Activated CD4-positive, alpha-beta T cell treated with anti-CD3 and anti-CD28 coated beads, Interleukin-2, amount 50 U/mL, for 4 hours (primary cell): ENCODE measurements at places on chromosomes 7 and 10.
A peak's percentile ranks its signal among the peaks of the same experiment; 100 is the strongest.

DNA sequence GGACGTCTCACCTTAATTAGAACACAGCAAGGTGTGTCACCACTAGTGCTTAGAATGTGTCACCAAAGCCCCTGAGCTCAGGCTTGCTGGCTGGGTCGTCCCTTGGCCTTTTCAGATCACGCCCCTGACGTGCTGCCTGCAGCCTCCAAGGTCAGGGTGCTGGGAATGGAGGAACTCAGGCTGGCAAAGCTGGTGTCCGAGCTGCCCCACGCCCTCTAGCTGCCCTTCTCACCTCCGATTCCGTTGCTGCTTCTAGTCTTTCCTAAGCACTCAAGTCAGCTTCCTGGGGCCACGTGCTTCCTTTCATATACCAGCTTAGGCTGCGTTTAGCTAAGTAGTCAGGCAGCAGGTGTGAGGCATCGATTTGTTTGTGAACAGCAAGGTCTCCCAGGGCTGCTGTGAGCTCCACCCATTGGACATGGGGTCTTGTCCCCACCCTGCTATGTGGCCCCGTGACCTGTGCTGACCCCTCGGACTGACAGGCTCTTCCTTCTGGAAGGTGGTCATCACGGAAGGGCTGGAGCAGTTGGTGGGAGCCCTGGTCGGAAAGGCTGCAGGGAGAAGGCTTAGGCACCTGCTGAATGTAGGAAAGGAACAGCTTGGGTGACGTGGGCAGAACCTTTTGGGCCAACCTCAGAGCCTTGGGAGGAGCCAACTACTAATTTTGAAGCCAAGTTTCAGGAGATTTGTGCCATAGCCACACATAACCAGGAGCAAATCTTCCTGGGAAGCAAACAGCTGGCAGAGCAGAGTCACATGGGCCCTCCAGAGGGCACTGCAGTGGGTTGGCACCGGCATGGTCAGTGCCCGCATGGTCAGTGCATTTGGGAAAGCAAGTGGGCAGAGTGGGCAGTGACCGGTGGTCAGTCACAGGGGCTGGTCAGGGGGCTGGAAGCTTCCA, 28.8 kb downstream of the VIPR2 start:
- DNase-seq: no peak

DNA sequence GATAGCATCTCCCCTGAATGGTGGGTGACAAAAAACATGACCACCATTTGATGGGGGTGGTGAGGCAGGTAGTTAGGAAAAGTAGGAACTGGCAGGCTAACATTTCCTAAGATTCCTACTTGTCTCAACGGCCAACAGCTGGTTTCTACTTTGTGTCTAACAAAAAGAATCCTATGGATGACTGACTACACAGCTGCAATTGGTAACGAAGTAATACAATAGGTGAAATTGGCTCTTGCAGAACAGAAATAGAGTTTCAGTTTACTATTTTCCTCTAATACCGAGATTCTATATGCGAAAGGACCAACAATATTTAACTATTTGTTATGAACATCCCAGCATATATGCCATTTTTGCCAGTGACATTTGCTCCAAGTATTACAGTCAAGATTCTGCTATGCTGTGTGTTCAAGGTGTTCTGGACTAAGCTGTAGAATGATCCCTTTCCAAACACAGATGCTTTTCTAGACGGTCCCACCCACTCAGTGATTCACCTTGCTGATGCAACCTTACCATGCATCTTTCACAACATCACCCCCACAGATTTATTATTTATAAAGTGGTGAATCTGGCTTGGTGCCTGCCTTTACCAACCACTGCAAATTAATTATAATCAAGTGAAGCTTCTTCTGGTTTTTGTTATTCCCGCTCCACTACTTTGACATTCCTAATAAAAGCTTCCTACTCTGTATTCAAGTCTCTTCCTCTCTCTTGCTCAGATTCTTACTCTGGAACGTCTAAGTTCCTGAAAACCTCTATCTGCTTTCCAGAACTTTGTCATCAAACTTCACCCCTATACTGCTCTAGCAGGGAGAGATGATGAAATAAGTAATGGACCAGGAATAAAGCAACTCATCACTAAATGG, 16.8 kb downstream of the BBIP1 start:
- peak; percentile 49 for DNase-seq

GRCh38 chr7:148260599-148260998, 330.0 kb upstream of the C7orf33 start:
- DNase-seq: no peak

GRCh38 chr7:130266961-130267321, 278 bp downstream of the CPA2 start:
- DNase-seq: no peak

DNA sequence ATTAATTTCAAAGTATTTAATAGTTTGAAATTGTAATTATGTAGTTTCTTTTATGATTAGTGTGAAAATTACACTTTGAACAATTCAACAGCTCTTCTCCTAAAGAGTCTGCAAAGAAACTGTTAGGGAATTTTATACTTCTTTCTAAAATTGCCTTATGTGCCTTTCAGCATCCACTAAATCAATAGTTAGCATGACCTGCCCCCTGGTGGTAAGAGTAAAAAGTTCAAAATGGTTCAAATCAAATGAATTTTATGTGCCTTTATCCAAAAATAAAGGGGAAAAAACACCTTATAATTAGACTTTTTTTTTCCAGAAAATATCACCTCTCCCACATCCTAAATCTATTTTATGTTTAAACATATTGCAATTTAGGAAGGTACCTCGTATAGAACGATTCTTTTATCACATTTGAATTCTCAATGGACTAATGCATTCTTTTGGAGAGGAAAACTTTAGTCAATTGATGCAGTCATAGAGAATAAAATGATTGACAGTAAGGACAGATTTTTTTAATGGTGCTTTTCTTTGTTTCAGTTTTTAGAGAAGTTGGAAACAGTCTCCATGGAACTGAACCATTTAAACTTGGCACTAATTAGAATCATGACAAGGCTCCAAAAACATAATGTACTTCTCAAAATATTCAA, 163.7 kb downstream of the SEMA3D start:
- DNase-seq: no peak

DNA sequence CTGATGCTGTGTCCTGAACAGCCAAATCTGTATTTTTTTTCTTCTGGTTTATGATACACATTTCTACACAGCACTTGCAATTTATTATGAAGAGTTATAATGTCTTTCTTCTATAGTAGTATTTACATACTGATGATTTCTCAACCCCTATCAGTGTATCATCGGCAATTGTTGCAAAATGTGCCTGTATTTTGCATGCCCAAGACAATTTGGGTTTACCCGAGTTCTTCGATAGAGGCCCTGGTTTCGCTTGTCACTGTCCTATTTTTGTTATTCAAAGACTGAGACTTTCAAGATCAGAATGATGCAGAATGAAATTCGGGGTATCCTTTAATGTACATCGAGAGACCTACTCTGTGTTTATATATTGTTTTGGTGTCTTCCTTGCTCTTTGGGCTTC, 184.5 kb upstream of the PRSS58 start:
- no peak for DNase-seq

DNA sequence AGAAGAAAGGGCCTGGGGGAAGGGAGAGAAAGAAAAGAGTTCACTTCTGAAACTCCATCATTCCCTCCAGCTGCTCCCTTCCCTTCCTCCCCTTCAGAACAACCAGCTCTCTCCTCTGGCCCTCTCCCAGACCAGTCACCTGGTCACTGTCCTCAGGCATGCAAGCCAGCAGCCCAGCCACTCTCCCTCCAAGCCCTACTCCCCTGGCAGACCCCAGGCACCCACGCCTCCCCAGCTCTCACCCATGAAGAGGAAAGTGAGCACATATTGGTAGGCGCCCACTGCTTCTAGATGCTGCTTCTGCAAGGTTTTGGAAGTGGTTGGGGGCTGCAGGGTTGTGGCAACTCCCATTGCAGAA, 353 bp downstream of the MOGAT3 start:
- DNase-seq: no peak

DNA sequence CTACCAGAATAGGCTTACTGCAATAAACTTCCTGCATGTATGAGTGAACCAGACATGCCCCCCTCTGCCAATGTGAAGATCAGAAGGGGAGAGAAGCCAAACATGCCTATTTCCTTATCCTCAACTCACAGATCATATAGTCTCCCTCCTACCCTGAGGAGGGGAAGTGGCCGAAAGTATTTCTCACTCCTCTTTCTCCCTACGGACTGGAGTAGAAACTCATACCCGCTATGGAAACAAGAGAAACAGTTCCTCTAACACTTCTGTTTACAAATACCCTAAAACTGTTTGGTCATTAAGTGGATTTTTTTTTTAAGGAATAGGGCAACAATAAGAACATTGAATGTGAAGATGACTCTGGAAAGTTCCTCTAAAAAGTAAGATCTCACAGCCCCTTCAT, 31.4 kb downstream of the CCNJ start:
- no peak for DNase-seq

GRCh38 chr7:138304071-138304320, 156.1 kb upstream of the TRIM24 start:
- no peak for DNase-seq

DNA sequence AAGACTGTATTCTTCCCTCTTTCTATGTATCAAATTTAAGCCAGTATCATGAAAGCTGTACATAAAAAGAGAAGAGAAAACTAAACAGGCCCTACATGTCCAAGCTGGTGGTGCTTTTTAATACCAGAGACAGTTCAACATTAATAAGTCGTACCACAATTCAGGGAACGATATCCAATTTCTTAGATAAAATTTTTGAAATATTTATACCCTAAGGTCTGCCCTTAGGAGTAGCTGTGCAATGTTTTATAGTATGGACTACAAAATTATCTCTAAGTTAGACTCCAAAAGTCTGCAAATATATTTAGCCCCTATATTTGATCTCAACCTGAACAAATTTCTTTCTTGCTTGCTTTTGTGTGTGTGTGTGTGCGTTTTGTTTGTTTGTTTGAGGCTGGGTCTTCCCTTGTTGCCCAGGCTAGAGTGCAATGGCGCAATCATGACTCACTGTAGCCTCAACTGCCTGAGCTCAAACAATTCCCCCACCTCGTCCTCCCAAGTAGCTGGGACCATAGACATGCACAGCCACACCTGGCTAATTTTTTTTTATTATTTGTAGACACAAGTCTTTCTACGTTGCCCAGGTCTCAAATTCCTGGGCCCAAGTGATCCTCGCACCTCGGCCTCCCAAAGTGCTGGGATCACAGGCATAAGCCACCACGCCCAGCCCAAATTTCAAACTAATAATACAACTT, 13.2 kb downstream of the ARHGAP19 start:
- DNase-seq: no peak
